Ascending aorta (tissue), 2 donors: ENCODE measurements at places on chromosomes 7 and 10.

DNA sequence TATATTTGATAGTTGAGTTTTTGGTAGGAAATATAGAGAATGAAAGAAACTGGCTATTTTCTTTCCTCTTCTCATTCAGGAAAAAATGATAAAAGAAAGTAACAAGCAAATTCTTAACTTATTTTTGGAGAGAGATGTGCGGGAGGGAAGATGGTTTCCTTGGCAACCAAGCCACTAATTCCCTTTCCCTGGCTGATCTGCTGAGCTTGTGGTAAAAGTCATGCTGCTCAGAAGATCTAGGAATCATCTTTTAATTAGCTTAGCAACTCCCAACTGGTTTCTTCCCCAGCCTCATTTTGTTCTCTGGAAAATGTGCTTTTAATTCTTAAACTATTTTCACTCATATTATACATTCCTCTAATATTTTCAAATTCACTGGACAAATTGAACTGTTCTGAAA, 11.8 kb downstream of the UROS start:
- no peak overlapping the region for H3K27ac ChIP-seq
- no peak overlapping the region for H3K4me3 ChIP-seq
- DNase-seq: no peak
- no peaks in the 10 kb centered on the region for H3K27me3 ChIP-seq

DNA sequence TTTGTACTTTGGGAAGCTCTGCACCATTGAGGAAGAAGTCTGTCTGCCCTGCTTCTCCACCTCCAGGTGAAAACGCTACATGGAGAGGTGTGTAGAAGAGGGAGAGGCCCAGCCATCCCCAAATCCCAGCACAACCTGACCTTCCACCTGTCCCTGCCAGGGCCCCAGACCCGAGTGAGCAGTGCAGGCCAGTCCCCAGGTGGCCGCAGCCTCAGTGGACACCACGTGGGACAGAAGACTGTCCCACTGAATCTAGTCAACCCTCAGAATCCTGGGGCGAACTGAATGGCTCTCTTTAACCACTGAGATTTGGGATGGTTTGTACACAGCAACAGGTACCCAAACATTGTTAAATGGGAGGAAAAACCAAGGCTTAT, 29.9 kb upstream of the GALNTL5 start:
- no peak overlapping the region for H3K27ac ChIP-seq
- no peak for DNase-seq
- H3K4me3 ChIP-seq: no peak overlapping the region
- H3K27me3 ChIP-seq: no peaks in the 10 kb centered on the region
- H3K4me1 ChIP-seq: no peaks in the 10 kb centered on the region
- H3K36me3 ChIP-seq: no peaks in the 10 kb centered on the region

DNA sequence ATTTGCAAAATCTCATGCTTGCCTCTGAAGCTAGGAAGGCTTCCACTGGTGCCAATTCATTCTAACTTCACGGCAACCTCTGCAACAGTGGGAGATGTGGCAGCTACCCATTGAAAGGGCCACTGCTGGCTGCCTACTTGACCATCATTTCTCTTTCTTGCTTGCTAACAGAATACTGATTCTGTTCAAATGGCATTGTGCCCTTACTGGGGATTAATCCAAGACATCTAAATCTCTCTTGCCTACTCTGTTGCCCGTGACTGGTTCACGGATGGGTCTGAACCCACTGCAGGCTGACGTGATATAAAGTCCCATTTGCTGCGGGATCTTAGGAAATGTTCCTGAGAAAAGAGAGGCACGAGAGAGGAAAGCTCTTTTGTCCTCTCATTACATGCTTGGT, 51.3 kb upstream of the GSDME start:
- no peaks in the 10 kb centered on the region for H3K36me3 ChIP-seq
- H3K27me3 ChIP-seq: no peaks in the 10 kb centered on the region
- H3K4me3 ChIP-seq: no peak overlapping the region
- DNase-seq: no peak
- no peak overlapping the region for H3K27ac ChIP-seq

DNA sequence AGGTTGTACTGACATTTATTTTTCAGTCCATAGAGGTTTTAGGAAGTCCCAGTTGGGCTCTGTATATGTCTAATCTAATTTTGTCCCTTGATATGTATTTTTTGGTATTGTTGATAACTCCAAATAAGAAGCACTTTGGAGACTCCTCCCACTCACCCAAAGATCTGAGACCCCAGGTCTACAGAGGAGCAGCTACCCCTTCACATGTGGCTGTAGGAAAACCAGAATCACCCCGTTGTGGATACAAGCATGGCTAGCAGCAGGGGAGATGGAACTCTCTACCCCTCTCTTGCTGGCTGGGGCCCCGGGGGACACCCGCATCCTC, 9.4 kb downstream of the HHEX start:
- DNase-seq: no peak
- H3K4me1 ChIP-seq: peaks cover 4% of the 10 kb centered on the region
- H3K36me3 ChIP-seq: no peaks in the 10 kb centered on the region
- peak overlapping the region; percentile 51 for H3K27ac ChIP-seq
- no peaks in the 10 kb centered on the region for H3K27me3 ChIP-seq

DNA sequence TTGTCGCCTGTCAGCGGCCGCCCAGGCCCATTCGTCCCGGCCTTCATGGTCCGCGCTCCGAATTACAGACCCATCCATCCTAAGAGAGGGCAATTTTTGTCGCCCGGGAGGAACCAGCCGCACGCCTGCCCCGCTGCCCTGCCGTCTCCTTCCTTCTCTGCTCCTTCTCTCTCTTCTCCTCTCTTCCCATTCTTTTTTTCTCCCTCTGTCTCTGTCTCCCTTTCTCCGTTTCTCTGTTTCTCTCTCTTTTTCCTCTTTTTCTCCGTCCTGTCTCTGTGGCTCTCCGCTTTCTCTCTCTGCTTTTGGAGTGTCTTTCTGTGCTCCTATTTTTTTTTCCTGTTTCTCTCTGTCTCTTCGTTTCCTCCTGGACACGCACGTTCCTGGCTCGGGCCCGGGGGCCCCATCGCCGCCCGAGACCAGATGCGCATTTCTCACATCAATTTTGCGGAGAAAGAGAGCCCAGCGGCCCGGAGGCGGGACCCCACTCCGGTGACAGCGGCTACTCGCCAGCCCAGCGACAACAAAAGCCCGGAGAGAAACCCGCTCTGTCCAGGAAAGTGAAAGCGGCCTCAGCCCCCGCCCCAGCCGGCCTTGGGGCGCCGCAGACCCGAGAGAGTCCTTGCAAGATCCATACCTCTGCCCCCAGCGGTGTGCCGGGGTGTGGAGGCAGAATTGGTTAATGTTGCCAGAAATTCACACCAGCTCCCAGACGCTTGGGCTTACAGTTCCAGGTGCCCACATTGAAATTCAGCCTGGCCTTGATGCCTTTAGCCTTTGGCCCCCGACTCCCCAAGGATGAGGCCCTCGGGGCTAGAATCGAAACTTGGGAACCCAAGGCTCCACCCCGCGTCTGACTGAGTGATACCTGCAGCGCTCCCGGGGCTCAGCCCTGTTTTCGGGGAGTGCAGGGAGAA, 4.1 kb downstream of the LBX1 start:
- no peak for DNase-seq
- H3K27me3 ChIP-seq: peaks cover 61% of the 10 kb centered on the region
- H3K36me3 ChIP-seq: no peaks in the 10 kb centered on the region
- H3K4me3 ChIP-seq: peak overlapping the region; percentile 31

DNA sequence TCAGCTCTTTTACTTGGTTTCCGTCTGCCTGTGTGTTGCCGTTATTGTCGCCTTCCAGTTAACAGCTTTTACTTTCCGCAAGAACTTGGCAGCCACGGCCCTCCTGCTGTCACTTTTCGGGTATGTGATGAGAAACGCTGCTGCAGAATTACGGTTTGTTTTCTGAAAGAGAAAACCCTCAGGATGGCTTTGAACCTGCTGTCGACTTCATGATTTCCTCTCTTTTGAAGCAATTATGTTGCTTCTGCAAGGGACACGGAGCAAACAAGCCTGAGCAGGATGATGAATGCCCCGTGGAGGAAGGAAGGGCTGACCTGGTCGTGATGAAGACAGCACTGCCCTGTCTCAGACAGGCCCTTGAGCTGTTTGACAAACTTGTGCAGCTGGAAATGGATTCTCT, 339.8 kb downstream of the ABCA13 start:
- no peak overlapping the region for H3K4me3 ChIP-seq
- DNase-seq: no peak
- H3K27me3 ChIP-seq: no peaks in the 10 kb centered on the region
- H3K27ac ChIP-seq: no peak overlapping the region
